ENCODE measurements at places on chromosomes 11 and 22.

GRCh38 chr11:39725081-39725480, 1734.4 kb downstream of the LRRC4C start:
- no peak for DNase-seq

DNA sequence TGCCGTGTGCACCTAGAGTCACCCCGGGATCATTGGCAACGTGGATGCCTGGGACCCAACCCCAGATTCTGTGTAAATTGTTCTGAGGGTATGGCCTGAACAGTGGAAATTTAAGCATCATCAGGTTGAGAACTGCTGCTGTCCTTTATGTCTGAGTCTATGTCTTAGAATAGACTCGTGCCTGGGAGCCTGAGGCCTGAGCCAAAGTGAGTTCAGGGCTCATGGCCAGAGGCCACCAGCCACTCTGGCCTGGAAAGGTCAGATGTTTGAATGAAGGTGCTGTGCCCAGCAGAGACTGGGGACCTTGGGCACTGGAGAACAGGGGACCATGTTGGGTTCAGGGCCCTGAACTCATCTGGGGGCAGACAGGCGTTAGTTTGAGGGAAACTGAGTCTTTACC, 91.1 kb downstream of the MYO18B start:
- DNase-seq: no peak

DNA sequence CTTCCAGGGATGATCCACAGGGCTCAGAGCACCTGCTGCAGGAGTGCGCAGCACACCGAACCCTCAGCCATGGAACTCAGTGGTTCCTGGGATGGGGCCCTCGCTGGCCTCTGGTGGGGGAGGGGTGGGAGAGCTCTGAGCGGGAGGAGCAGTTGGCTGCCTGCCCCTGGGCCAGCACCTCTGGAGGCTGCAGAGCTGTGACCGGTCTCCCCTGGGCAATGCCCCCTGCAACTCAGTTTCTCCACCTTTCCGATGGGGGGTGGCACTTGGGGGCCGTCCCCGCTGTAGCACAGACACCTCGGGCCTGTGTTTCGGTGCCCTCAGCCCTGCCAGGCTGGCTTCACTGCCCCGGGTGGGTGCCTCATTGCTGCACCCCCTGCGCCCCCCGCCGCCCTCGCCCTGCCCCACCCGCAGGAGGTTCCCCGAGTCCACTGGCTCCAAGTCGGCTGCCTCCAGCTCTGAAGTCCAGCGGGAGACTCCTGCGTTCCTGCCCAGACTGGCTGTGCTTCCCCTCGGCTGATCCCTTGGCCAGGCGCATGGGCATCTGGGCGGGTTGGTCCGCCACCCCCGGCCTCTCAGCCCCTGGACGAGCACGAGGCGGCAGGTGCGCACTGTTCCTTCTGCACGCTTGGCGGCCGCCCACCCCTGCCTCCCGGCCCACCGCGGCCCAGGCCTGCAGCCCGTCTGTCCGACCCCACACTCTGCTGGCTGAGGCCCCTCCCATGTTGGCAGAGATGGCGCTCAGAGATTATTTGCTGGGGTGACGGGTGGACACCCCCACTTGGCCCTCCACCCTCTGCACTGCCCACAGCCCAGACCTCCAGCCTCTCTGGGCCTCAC, 1.8 kb downstream of the MUC6 start:
- no peak for DNase-seq

- no peak for DNase-seq
These were observed 3.8 kb downstream of the CHRNA10 start for GRCh38 chr11:3667149-3668035.

GRCh38 chr11:73662445-73663157, 16.2 kb downstream of the PLEKHB1 start:
- DNase-seq: no peak

- DNase-seq: peak; percentile 92
These were observed 1.6 kb upstream of the PHLDA2 start for GRCh38 chr11:2930704-2931419.

DNA sequence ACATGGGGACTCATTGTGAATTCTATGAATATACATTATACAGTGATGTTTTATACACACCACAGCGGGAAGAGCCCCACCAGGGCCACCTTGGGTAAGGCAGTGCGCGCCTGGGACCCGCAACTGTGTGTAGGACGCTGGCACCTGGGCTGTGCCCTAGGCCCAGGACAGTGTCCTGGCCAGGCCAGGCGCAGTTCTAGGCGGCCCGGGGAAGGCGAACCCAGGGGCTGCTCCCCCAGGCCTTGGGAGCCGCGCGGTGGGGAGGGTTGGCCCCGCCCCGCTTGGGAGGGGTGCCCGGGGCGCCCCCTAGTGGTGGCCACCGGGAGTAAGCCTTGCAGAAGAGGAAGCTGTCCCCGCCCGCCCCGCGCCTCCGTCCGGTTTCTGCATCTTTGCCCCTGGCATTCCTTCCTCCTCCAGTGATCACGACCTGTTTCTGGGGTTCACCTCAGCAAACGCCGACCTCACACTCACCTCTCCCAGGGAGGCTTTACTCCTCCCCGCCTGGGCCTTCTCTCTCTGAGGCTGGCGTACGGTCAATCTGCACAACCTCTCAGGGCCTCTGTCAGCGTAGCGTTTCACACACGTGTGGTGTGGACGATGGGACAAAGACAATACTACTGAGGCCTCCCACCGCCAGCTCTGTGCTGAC, 9.5 kb upstream of the EHD1 start:
- DNase-seq: peak; percentile 79

DNA sequence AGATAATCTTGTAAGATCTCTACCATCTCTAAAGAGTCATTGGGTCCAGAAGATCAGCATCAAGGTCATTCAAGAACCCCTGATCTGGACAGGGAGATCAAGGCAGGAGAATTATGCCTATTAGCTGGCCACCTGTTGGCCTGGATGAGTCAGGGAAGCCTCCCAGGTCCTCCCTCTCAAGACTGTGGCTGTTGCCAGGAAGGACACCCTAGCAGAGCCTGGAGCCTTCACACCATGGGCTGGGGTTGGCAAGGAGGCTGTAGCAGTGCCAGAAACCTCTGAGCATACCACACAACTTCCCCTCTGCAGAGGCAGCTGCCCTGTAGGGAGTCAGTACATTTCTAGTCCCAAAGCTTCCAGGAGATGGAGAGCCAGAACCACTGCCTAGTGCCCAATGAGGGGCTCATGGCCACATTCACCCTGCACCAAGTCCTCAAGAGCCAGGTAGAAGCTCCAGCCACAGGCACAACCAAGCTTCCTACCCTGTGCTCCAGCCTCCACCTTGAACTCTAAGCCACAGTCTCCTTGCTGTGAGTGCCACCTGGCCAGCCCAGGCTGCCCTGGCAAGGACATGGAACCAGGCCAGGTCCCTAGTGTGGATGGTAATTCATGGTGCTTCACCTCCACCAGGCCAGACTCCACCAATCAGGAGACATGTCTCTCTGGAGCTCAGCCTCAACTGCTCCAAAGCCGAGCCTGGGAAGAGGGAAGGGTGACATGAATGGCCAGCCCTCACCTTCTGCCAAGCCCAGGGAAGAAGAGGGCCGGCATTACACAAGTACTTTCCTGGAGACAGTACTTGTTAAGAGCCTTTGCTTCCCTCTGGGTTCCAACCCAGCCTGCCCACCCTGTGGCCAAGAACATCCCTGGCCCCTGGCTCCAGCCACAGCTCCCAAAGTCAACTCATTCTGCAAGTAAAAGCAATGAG, 124.3 kb downstream of the BUD13 start:
- no peak for DNase-seq

- DNase-seq: no peak
These were observed 25.5 kb downstream of the NPAT start for GRCh38 chr11:108196901-108197300.

DNA sequence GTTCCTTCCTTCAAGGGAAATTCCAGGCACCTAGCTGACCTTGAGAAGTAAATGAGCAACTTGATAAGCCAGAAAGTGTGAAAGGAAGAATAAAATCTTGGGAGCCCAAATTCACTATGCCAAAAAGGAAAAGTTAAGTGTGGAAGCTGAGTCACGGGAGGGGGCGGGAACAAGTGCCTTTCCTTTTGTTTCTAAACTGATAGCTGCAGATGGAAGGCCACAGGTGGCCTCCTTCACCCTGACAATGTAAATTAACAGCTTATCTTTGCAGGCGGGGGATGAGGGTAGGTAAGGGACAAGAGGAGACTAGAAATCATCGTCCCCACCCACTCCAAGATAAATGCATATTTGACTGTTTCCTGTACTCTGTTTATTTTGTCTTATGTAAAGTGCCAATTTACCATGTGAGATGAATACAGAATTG, 36.4 kb upstream of the TREH start:
- DNase-seq: peak; percentile 98

DNA sequence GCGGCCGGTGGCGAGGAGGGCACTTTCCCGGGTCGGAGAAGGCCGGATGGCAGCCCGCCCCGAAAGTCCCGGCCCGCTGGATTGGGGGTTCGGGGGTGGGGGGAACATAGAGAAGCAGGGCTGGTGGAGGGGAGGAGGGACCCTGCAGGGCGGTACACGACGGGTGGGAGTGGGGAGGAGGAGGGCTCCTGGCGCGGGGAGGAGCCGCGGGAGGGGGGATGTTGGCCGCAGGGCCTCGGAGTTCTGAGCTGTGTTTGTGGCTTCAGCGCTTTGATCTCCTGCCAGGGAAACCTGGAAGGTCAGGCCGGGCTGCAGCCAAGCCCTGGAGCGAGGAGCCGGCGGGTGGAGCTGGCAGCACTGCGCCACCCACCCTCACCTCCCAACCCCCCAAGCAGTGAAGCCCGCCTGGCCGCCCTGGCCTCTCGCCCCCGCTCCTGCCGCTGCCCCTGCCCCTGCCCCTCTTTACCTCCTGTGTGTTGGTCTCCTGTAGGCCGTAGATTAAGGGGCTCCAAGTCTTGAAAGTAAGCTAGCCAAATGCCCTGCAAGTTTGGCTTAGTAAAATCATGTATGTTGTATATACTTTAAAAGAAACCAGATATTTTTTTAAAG, 30.9 kb downstream of the C22orf31 start:
- DNase-seq: peak; percentile 95

DNA sequence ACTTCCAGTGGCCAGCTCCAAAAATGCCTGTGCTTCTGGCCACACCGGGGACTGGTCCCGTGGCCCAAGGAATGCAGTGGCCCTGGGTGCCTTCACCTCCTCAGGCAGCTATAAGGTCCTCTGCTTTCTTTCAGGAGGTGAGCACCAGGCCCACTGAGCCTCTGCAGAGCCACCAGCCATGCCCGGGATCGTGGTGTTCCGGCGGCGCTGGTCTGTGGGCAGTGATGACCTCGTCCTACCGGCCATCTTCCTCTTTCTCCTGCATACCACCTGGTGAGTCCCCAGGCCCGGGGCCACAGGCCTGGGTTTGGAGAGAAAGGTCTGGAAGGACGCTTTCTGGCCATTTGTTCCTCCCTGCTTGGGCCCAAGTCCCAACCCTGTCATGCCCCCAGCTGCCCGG, 32.5 kb upstream of the MYRF start:
- DNase-seq: no peak

GRCh38 chr11:56846631-56847576, 98.4 kb upstream of the OR9G4 start:
- no peak for DNase-seq

GRCh38 chr11:80309301-80309700, 868.5 kb upstream of the TENM4 start:
- DNase-seq: no peak

DNA sequence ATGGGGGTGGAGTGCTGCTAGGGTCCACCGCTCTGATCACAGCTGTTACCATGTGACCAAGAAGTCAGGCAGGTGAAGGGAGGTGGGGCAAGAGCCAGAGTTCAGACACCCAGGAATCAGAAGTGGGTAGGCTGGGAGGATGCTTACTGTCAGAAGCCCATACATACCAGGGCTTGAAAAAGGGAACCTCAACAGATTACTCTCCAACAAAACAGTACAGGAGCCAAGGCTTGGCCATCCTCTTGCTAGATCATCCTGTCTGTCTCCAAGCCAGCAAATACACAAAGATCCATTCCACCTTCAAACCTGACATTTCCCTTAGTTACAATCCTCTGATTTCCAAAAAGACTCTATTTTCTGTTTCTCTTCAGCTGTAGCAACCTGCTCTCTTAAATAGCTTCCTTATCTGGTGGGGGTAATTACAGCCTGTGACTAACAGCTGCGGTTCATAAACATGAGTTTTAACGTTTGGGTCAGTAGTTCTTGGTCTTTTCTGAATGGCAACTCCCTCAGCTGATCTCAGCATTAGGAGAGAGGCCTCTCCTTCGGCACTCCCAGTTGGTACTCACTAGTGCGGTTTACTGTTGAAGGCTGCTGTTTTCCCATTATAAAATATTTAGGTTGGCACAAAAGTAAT, 31.1 kb upstream of the WT1 start:
- no peak for DNase-seq

- DNase-seq: no peak
These were observed 3.5 kb downstream of the CABP2 start for GRCh38 chr11:67519726-67520125.

- DNase-seq: no peak
These were observed 1.8 kb upstream of the AMPD3 start for GRCh38 chr11:10453261-10453660.

- no peak for DNase-seq
These were observed 8.8 kb upstream of the DNAJB13 start for GRCh38 chr11:73942010-73942409.

- no peak for DNase-seq
These were observed 57.7 kb upstream of the EP300 start for GRCh38 chr22:41034706-41035105.

- no peak for DNase-seq
These were observed 209.5 kb downstream of the CASP12 start for GRCh38 chr11:104688731-104689130.

DNA sequence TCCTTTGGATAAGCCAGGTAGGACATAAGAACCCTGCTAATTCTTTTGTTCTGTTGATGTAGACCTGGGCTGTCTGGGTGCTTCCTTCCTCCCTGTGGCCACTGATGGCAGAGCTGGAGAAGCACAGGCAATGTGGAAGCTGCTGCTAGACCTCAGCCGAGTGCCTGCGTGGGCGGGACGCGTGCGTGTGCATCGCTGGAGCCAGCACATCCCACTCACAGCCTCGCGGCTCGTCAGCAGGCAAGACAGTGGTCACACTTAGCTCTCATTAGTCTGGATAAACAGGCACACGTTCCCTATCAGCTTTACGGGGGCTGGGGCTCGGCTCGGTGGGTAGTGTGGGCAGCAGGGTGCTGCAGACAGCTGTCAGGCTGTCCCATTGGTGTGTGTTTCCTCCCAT, 155.7 kb downstream of the GRIK4 start:
- no peak for DNase-seq

DNA sequence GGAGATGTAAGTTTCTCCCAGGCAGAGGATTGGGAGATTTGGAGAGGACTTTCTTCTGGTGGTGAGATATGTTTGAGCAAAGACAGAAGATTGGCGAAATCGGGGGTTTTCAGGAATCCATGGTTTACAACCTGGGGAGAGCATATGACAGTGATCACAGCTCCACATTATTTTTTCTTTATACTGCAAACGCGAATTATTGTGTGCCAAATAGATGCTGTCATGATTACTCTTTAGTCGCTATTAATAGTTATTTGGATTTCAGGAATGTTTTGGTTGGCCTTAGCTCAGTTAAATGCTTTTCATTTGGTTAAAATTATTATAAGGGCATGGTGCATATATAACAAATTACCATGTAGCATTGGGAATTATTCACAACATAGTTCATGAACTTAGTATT, 15.2 kb downstream of the ATXN10 start:
- no peak for DNase-seq
